NCI-H1048 (cell line): ENCODE measurements at places on chromosomes 13 and 19.

DNA sequence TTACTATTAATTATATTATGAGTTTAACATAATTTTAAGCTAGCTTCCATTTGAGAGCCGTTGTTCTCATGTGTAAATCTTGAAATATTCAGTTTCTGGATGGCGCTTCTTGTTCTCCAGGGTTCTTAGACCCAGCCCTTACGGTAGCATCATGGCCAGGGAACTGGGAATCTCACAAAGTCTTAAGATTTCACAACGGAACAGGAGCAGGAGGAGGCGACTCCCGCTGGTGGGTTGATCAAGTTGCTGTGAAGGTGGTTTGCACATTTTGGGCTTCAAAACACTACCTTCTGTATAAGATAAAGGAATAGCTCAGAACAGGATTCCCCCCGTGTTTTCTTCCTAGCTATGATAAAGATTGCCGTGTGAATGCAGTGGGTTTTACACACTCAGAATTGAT is 2.8 kb downstream of the NAXD start:
- no peak for DNase-seq

- no peak for DNase-seq
Observed at GRCh38 chr19:9580728-9581127, 3.6 kb downstream of the ZNF121 start.

GRCh38 chr19:41299755-41300089 is 10.2 kb upstream of the CCDC97 start:
- DNase-seq = no peak

GRCh38 chr13:92463134-92463533 is 763.5 kb upstream of the GPC6 start:
- DNase-seq = no peak

DNA sequence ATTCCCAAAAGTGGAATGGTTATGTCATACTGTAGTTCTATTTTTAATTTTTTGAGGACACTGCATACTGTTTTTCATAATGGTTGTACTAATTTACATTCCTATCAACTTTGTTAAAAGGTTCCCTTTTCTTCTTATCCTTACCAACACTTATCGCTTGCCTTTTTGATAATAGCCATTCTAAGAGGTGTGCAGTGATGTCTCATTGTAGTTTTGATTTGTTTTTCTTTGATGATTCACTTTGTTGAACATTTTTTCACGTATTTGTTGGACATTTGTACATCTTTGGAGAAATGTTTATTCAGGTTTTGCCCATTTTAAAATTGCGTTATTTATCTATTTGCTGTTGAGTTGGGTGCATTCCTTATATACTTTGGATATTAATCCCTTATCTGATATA is 188.8 kb upstream of the SPRY2 start:
- no peak for DNase-seq

DNA sequence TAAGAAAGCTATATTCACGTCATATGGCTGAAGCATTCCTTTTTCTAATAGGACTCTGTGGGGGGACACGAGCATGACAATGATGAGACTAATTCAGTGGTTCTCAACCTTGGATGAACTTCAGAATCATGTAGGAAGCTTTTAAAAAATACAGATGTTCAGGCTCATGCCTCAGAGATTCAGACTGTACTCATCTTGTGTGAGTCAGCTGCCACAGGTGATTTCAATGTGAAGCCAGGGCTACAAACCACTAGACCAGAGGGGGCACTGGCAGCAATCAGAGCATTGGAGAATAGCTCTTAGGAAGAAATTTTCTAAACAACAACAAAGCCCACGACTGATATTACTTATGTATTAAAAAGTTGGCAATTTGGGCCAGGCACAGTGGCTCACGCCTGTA is 91.7 kb downstream of the SERP2 start:
- DNase-seq = no peak

DNA sequence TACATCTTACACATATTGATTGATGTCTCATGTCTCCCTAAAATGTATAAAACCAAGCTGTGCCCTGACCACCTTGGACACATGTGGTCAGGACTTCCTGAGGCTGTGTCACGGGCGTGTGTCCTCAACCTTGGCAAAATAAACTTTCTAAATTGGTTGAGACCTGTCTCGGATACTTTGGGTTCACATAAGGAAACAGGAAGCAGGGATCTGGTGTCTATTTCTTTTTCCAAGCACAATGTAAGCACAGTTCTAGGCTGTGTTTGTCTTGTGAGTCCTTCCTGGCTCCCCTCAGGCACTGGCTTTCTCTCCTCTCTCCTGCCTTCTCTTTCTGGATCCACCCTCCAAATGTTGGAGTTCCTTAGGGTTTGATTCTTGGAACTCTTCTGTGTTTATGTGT is 27.6 kb upstream of the TPT1 start:
- DNase-seq = no peak

DNA sequence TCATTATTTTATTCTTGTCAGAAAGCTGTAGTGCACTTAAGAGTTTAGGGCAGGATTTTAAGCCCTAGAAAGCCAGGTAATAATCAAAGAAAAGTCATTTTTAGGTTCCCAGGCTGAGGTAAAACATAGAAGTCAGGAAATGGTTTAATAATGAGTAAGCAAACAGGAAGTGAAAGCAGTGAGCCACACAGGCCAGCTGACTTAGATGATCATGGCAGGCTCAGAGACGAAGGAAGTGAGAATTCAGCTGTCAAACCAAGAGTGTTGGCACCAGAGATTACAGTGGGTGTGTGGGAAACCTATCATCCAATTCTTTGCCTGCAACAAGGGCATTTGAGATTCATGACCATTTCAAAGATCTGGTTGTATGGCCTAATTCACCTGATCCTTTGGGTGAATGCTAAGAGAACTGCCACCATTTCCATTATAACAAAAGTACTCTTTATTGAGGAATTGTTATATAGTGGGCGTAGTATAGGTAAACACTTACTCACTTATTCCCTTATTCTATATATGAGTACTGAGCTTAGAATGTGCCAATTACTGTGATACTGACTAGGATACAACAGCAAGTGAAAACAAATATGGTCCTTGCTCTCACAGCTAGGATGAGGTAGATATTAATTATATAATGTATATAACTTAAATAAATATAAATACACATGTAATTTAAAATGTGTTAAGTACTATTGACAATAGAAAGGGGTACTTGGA is 103.7 kb upstream of the EDNRB start:
- no peak for DNase-seq

- DNase-seq = no peak
Observed at GRCh38 chr13:105333416-105333815, 1202.0 kb downstream of the EFNB2 start.

DNA sequence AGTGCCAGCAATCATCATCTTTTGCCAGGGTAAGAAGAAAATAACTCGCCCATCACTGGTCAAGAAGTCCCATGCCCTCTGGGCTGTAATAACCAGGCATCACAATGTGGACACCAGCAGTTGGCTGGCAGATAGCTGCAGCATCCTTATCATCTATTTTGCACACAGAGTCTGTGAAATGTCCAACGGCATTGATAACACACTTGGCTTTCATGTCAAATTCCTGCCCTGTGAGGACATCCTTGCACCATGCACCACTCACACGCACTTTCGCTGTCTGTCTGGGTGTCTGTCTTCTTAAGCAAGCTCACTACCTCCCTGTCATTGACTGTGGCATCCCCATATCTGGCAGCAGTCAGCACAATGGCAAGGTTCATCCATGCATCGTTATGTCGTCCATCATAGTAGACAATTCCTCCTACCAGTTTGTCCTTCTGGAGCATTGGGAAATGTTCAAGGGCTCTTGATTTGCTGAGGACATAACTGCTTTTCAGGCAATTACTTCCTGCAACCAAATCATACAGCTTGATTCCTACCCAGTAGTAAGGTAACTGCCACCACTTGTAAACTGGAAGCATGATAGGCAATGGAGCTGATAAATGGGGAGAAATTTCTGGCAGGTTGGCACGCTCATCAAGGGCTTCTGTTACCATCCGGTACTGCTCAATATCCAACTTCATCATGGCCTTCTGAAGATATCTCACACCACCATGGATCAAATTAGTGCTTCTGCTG is 6.8 kb upstream of the ZSCAN5A start:
- DNase-seq = no peak

- no peak for DNase-seq
Observed at GRCh38 chr19:11018179-11018578, 57.3 kb downstream of the SMARCA4 start.

DNA sequence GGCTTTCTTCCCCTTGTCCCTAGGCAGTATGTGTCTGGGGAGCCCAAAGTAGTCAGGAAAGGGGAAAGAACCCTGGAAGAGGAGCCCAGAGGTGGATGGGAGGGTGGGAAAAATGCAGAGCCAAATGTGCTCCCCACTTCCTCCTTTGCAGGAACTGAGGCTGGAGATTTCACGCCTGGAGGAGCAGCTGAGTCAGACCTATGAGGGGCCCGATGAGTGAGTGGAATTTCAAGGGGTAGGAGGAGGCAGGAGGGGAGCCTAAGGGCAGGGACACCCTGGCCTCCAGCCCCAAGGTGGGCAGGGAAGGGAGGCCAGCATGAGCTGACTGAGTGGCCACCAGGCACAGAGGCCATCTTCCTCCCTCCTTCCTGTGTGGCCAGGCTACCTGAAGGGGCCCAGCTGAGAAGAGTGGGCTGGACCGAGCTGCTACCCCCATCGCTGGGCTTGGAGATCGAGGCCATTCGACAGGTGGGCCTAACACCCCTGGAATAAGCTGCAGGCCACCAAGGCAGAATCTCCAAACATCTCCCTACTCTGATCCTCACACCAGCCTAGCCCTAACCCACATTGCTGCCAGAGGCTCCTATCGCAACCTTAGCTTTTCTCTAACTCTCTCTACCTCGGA is 14.3 kb downstream of the PTH2 start:
- no peak for DNase-seq

GRCh38 chr19:4807188-4807587 is 15.7 kb downstream of the FEM1A start:
- DNase-seq = no peak

DNA sequence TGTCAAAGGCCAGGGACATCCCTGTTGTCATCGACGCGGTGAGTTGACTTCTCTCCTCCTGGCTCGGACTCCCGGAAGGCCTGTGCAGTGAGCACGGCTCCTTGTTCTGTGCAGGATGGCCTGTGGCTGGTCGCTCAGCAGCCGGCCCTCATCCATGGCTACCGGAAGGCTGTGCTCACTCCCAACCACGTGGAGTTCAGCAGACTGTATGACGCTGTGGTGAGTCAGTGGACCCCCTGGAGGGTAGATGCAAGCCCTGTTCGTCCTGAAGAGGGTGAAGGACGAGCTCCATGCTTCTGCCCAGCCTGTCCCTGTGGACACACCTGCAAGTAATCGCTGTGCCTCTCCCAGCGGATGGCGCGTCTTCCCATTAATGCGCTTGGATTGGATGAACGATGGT is 19.2 kb downstream of the NAXD start:
- DNase-seq = no peak

- no peak for DNase-seq
Observed at GRCh38 chr19:40237791-40238190, 11.3 kb upstream of the CCNP start.

DNA sequence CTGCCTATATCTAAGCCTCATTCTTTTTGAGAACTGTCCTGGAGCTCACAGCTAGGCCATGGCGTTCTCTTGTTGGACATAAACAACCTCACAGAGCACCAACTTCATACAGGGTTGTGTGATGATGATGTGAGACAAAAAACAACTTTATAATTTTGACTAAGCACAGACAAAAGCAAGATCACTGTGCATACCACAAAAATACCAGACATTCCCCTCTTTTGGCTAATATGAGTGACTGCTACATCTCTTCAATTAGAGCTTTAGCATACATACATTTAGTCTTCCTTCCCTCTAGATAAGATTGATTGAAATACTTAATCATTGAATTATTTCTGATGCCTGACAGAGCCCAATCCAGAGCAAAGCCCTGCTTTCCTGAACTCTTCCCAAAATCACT is 8.3 kb downstream of the MAB21L1 start:
- no peak for DNase-seq

DNA sequence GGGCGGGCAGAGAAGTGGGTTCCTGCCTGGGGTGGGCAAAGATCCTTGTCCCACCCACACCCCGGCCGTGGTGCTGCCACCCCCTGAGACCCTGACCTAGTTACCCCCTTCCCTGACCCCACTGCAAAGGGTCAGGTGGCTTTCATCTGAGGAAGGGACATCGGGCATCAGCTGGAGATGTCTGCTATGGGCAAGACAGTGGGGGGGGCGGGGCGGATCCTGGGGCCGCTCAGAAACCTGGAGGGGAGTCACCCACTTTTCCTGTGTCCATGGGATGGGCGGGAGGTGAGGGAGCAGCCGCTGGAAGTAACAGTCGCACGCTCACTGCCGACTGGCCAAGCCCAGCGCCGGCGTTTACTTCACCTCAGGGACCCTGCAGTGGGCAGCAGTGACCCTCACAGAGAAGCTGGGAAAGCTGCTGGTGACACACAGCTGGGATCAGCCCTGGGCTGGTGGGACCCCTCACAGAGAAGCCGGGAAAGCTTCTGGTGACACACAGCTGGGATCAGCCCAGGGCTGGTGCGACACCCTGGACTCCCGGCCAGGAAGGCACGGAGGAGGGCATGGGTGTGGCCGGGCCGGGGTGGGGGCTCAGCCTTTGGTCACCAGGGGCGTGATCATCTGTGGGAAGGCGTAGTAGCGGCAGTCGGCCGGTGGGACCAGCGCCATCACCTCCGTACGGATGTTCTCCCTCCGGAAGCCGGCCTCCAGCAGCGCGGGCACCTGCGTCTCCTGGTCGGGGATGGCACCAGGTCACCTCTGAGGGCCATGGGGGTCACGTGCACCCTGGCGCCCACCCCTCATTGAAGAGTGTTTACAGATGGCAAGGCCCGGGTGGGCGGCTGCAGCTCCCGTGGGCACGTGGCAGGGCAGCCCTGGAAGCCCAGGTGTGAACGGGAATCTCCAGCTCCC is 4.3 kb downstream of the GAMT start:
- DNase-seq = no peak
